ENCODE measurements at places on chromosomes 1 and 21.

- no peak for DNase-seq
Measured at GRCh38 chr1:182181167-182181572, 119.7 kb upstream of the ZNF648 start.

GRCh38 chr1:106061586-106062495 lies 994.6 kb upstream of the PRMT6 start:
- DNase-seq, result no peak

- peak; percentile 96 for DNase-seq
Measured at GRCh38 chr1:8040586-8040985, 14.5 kb upstream of the ERRFI1 start.

DNA sequence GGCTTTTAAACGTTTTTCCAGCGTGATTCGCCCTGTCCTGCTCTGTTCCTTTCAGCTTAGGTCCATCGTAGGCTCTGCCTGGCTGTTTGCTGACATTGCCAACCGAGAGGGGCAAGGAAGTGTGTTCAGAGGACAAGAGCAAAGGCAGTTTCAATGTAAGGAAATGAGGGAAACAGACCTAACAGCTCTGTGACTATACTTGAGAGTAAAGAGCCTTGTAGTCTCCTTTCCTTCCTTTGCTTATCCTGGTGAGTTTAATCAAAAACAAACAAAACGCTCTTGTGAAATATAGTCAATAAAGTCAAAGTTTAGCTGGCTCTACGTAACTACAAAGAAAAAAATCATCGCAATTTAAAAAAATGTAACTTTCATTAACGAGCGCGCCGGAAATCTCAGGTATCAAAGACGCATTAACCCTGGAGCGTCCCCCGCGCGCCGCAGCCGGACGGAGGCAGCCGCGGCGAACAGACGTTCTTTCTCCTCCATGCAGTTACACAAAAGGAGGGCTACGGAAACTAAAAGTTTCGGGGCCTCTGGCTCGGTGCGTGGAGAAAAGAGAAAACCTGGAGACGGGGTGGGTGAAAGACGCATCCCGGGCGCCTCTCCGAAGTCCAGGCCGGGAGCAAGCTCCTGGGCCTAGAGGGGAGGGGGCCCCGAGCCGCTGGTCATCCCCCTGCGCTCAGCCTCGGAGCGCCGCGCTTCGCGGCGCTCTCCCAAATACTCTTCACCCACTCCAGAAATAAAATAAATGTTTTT lies 617 bp upstream of the ADGRL2 start:
- peak; percentile 89 for DNase-seq

GRCh38 chr1:168972887-168973286 lies 133.6 kb upstream of the ATP1B1 start:
- DNase-seq, result no peak

DNA sequence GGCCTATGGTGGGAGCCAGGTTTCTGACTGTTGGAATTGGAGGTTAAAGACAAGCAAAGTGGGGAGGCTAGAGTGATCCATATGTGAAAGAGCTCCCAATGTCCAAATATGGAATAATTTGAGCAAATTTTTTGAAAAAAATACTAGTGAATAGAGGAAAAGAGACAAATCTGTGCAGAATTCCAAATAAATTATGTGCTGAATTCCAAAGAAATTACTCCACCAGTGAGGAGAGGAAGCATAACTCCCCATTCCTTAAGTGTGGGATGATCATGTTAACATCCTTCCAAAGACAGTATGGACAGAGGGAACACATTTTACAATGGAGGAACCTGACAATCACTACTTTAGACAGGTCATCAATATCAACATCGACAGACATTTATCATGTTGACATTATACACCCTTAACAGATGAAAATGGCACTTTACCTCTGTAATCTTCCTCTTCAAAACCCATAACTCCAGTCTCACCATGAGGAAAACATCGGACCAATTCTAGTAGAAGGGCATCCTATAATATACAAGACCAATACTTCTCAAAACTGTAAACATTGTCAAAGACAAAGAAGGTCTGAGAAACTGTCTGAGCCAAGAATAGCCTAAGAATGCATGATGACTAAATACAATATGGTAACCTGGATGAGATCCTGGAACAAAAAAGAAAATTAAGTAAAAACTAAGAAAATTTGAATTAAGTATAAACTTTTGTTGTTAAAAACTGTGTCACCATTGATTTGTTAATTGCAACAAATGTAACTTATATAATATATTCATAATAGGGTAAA lies 71.5 kb upstream of the RGS4 start:
- DNase-seq, result peak; percentile 32

DNA sequence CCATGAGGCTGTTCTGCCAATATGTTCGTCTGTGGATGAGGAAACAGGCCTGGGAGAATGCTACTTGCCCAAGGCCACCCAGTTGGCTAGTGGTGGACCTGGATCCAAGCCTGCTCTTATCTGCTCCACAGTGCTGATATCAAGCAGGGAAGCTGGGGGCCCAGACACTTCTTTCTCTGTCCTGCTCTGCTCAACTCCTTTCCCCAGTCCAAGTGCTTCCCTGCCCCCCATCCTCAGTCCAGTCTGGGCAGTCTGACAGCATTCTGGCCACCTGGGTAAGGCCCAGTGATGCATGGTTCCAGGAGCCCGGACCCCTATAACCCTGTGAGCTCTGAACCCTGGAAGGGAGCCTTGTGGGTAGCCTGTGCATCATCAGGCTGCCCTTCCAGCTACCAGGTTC lies 4.2 kb upstream of the PAQR7 start:
- no peak for DNase-seq

DNA sequence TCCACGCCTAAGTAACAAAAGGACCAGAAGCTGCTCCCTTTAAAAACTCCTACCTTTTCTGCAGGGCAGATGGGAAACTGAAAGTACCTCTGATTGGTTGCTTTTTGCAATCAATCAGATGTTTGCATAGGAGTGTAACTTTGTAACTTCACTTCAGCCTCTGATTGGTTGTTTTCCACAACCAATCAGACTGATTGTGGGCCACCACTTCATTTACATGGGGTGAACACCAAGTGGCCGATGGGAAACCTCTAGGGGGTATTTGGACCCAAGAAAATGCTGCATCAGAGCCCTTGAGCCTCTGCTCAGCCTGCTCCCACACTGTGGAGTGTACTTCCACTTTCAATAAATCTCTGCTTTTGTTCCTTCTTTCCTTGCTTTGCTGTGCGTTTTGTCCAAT lies 32.8 kb upstream of the CD1D start:
- no peak for DNase-seq

GRCh38 chr1:118985640-118986554 lies 2.2 kb downstream of the TBX15 start:
- DNase-seq, result no peak

- DNase-seq, result peak; percentile 75
Measured at GRCh38 chr1:11898831-11899467, 27.3 kb downstream of the KIAA2013 start.

GRCh38 chr1:10046356-10047085 lies 13.8 kb downstream of the UBE4B start:
- DNase-seq, result peak; percentile 67

DNA sequence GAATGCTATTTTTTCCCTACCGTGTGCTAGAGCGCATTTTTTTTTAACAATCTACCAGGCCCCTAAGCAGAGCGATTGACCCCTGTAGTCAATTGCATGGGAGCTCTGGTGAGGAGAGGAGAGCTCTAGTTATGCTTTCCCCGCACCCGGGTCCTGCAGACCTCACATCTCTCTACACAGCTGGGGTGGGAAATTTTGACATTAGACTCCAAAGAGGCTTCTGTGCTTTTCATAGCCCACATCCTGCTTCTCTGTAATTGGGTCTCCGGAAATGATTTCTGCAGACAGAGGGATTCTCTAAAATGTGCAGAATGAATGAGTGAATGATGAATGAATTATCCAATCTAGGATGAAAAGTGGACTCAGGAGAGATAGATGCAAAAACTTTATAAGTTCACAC lies 41.5 kb upstream of the DUSP10 start:
- DNase-seq, result no peak

- DNase-seq, result no peak
Measured at GRCh38 chr1:235782601-235783000, 84.1 kb downstream of the LYST start.

GRCh38 chr1:154906621-154907081 lies 29.9 kb downstream of the PMVK start:
- no peak for DNase-seq

DNA sequence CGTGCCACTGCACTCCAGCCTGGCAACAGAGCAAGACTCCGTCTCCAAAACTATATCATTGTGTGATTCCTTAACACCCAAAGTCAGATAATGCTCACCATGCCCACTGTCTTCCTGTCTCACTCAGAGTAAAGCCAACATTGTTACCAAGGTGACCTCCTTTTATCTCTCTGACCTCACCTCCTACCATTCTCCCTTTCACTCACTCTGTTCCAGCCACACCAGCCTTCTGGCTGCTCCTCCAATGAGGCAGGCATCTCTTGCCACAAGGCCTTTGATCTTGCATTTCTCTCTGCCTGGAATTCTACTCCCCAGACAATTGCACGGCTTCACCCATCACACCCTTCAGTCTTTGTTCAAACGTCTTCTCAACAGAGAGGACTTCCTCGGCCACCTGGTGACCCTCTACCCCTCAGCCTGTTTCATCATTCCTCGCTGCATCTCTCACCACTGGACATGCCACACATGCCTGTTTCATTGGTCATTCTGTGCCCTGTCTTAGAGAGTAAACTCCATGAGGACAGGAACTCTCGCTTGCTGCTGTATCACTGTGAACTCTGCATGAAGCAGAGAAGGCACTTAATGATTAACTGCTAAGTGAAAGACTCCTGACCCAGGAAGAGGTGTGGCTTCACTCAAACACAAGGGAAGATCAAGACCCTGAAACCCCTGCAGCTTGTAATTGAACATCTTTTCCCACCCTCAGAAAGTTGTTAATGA lies 67.1 kb upstream of the CAPZB start:
- no peak for DNase-seq
